Stimulated activated CD8-positive, alpha-beta memory T cell treated with anti-CD3 and anti-CD28 coated beads, Interleukin-12 subunit alpha, Interleukin-12 subunit beta, amount 100 ng/mL, for 4 hours (primary cell): ENCODE measurements at places on chromosomes 2 and 18.

DNA sequence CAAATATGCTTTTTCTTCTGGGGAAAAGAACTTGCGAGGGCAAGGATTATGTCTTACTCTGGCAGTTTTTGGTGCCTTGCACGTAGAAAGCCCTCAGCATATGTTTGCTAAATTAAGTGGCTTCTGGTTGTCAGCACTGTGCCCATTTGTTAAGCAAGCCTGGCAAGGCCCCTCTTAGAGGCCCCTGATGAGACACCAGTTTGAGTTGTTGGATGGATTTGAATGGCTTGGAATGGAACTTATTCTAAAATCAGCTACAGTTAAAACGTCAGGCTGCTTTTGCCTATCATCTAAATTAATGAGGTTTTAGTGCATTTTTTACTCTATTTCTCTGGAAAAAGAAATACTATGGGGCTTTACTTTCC is 28.2 kb downstream of the TMEM182 start:
- no peak for DNase-seq

DNA sequence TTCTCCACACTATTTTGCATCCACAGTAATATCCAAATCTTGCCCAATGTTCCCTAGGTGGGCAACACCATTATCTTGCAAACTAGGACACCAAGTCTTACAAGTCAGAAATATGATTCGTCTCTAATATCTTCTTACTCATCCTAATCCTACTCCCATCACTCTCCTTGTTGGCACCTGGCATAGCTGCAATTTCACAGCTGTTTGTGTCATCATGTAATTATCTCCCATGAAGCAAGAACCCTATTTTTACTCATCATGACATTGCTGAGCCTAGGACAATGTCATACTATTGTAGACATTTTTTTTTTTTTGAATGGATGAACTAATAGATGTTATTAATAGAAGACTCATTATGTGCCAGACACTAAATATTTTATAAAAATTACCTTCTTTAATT is 91.3 kb upstream of the CCDC141 start:
- DNase-seq, result no peak

- DNase-seq, result no peak
Measured at GRCh38 chr2:228974169-228974568, 296.9 kb downstream of the PID1 start.

GRCh38 chr2:197997083-197997541 is 192.7 kb downstream of the PLCL1 start:
- DNase-seq, result no peak

DNA sequence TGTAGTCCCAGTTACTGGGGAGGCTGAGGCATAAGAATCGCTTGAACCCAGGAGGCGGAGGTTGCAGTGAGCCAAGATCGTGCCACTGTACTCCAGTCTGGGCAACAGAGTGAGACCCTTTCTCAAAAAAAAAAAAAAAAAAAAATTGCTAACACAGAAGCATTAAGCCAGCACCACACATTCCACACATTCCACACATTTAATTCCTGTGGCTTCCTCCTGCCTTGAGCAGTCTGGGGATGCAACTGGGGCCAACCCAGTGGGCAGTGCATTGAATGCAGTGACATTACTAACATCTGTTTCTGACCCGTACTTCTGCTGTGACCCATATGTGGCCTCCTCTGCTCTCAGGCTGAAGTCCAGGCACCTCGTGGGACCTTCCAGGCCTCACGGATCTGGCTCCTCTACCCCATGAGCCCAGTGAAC is 107.0 kb downstream of the BCL2L11 start:
- DNase-seq, result no peak

GRCh38 chr2:7977981-7978380 is 703.9 kb upstream of the ID2 start:
- no peak for DNase-seq

DNA sequence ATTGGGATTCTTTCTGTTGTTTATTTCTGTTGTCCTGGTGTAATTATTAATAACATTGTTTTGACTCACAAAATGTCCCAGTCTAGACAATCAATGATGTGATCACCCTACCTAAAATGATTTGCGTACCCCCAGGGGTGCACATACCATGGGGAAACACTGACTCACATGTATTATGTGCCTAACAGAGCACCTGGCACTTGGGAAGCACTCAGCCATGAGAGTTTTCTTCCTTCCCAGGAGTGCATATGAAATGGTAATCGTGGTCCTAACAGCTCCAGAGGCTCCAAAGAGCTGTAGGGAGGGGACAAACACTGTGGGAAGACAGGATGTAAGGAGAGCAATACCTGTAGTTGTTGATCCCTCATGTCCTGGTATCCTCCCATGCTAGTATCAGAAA is 187.8 kb upstream of the ERBB4 start:
- no peak for DNase-seq

GRCh38 chr18:34031810-34032209 is 192.9 kb downstream of the NOL4 start:
- no peak for DNase-seq

DNA sequence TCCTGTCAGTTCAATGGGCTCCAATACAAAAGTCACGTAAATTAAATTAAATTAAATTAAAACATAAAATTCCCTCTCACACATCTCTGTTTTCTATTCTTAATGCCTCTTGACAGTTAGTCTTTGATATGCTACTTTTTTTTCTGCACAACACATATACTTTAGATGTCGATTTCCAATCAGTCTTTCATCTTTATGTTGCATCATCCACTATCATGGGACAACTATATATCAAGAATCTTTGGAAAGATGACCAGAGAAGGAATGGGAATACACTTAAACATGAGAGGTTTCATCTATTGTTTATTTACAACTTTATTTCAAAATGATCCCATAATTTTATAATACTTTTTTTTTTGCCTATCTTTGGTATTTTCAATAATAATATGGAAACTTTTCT is 733.3 kb upstream of the FANCL start:
- no peak for DNase-seq

DNA sequence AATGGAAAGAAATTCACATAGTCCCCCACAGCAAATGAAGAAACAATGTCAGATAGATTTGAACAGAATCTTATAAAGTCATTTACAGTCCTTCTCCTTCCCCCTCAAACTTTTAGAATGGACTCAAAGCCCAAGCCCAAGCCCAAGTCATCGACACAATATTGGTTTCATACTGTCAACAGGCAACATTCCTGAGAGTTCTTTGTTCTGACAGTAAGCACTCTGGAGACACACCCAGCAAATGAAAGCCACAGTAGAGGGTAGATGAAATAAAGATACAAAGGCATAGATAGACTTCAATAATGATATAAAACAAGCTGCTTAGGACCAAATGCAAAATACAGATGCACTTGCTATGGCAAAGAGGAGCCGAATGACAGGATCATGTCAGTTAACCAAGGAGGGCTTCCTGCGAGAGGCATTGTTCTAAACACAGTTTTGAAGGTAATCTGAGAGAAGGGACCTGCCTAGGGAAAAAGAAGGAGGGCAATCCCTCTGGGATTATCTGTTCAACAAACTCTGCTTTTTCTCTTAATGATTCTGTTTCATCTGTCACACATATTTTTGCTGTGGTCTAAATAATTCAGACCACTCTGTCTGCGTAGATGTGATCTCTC is 97.1 kb upstream of the MAP4K3 start:
- DNase-seq, result no peak

GRCh38 chr2:100632037-100632436 is 69.2 kb downstream of the PDCL3 start:
- no peak for DNase-seq

- DNase-seq, result no peak
Measured at GRCh38 chr2:72678024-72678423, 147.8 kb downstream of the EXOC6B start.

GRCh38 chr2:28678944-28679343 is 72.7 kb upstream of the PPP1CB start:
- no peak for DNase-seq

DNA sequence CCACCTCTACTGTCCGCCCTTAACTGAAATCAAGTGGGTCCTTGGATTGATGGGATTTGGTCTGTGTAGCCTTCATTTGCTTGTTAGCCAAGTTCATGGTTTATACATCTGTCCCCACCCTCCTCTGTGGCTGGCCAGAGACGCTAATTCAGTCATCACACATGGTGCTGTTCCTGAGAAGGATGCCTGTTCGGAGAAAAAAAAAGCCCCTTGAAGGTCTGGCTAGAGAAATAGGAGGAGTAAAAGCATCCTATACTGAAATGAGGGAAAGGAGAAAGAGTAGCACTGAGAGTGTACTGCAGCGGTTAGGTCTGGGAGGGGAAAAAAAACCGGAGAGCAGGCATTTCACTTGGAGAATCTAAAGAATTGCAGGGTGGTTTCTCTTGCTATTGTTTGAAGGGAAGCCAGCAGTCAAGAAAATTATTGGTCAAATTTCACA is 180.6 kb upstream of the EPAS1 start:
- no peak for DNase-seq

DNA sequence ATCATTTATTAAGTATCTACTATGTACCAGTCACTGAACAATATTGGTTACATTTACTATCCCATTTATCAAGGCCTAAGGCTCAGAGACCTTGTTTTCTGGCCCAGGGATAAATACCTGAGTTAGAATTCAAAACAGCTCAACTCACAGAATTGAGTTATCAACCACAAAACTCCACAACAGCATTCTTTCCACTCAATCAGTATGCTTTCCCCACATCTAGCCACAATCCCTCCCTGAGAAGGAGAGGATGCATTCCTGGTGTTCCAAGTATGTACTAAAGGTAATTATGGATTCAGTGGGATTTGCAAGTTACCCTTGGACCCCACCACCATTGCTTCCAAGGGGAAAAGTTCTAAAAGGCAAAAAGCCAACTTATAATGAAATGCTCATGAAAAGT is 104.2 kb upstream of the PID1 start:
- DNase-seq, result no peak

DNA sequence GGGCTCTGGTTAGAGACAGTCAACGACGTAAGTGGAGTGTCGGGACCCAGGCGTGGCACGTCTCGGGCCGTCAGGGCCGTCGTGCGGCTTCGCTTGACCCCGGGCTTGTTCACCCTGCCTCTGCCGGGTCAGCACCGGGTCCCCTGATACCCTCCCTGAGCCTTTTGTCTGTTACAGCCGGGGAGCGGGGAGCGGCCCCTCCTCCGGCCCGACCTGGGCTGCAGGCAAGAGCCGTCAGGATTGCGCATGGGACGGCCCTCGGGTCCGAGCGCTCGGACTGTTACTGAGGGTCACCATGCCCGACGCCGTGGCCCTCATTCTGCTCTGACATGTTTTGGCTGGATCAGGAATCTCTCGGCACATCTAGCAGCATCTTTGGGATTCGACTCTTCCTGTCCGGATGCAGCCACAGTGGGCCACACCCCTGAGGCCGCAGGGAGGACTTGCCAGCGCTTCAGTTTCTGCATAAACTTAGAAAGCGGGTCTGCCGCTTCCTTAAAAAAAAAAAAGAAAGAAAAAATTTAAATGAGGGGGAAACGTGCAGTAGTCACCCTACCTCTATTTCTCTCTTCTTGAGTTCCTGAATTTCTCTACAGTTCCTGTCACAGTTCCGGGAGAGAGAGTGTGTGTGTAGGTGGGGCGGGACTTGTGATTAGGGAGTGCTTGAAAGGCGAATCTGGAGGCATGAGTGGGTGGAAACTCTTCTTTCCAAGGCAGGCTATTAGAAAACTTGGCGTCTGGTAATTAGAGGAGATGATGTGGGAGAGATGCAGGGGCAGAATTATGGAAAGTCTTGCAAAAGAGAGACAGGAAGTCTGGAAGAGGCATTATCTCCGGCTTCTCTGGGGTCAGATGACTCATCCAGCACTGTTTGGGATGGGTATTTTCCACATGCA is 909 bp downstream of the TMEM87B start:
- peak; percentile 14 for DNase-seq
